ENCODE measurements at places on chromosomes 6 and 20. TPM values are rescaled to one million over a fixed set of nuclear protein-coding genes. Genes with fewer than 3 reads are reported as not detected.

Gene LAMA5
- total RNA-seq = 74.3 TPM

Gene PNLDC1
- not detected for total RNA-seq

Gene MYLK4
- 0.24 TPM for total RNA-seq

Gene BMP6
- 1.2 TPM for total RNA-seq

Gene NEURL2
- total RNA-seq = 7.6 TPM

Gene PBOV1
- total RNA-seq = not detected

Gene CDH26
- not detected for total RNA-seq

Gene KIF25
- 0.56 TPM for total RNA-seq

Gene CST5
- total RNA-seq = 0.13 TPM

Gene LAMA4
- total RNA-seq = 124 TPM

Gene TBX18
- total RNA-seq = 7.0 TPM

Gene ZBTB9
- total RNA-seq = 3.0 TPM

Gene TFAP2D
- not detected for total RNA-seq

Gene CST2
- not detected for total RNA-seq

Gene SS18L1
- 4.8 TPM for total RNA-seq

Gene HLA-F
- total RNA-seq = 0.16 TPM

Gene F13A1
- 0.32 TPM for total RNA-seq

Gene DEF6
- 2.5 TPM for total RNA-seq

Data from epithelial cell of alveolus of lung (primary cell).